ENCODE measurements at places on chromosomes 11 and 22.

DNA sequence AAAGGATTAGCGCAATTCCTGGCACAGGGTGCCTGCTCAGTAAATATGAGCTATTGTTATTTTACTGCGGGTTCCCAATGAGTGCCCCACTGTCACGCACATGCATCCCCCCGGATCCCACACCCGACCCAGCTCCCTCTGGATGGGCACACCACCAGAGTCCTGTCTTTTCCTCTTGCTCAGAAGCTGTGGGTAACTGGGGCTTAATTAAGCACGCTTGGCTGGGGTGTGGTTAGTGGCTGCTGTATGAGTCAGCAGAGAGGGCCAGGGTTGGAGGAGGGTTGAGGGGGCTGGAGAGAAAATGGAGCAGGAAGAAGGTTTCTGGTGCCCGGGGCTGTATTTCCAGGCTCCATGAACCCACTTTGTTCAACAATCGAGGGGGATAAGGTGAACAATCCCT is 30.3 kb upstream of the NECTIN1 start:
- DNase-seq, result no peak

- no peak for DNase-seq
Observed at GRCh38 chr11:102676084-102676483, 29.5 kb downstream of the MMP27 start.

GRCh38 chr11:85027346-85027745 is 599.8 kb downstream of the DLG2 start:
- no peak for DNase-seq

GRCh38 chr11:19651653-19652052 is 61.0 kb upstream of the NAV2 start:
- no peak for DNase-seq

DNA sequence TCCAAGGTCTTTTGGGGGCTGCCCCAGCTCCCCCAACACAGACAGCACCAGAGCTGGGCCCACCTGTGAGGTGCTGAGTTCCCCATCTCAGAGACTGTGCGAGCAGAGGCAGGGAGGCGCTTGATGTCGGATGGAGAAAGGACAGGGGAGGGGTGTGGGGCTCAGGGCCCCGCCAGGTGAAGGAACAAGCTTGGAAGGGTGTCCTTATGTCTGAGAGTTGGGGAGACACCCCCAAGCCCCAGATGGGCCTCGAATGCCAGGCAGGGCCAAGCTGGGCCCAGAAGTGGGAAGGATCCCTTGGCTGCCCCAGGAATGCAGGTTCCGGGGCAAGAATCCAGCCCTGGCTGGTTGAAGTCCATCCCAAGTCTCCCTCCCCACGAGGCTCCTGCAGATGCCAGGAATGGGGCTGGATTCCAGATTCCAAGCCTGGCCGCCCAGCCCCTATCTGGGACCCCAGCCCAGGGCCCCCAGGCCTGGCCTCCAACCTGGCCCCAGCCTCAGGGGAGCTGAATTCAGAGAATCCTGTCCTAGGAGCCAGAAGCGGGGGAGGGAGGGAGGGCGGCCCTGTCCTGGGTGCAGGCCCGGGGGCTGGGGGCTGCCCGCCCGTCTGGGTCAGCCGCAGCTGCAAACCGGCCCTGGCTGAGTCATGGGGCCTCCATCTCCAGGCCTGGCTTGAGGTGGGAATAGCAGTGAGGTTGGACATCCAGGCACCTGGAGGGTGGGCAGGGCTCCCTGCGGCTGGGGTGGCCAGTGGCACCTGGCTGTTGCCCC is 50.9 kb downstream of the CDKN1C start:
- DNase-seq, result no peak

DNA sequence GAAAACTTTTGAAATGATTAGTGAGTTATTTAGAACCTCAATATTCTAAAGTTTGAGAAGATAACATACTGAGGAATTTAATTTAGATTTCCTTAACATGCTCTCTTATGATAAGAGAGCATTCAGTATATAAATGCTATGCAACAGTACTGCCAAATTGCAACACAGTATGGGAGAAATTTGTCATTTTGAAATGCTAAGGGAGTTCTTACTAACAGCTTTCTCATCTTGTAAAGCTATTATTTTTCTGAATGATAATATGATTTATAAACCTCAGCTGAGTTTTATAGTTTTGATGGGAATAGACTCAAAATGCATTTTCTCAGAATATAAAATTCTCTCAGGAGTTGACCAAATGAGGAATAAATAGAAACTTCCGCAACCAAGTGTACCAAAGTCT is 108.4 kb downstream of the SPON1 start:
- DNase-seq, result no peak

DNA sequence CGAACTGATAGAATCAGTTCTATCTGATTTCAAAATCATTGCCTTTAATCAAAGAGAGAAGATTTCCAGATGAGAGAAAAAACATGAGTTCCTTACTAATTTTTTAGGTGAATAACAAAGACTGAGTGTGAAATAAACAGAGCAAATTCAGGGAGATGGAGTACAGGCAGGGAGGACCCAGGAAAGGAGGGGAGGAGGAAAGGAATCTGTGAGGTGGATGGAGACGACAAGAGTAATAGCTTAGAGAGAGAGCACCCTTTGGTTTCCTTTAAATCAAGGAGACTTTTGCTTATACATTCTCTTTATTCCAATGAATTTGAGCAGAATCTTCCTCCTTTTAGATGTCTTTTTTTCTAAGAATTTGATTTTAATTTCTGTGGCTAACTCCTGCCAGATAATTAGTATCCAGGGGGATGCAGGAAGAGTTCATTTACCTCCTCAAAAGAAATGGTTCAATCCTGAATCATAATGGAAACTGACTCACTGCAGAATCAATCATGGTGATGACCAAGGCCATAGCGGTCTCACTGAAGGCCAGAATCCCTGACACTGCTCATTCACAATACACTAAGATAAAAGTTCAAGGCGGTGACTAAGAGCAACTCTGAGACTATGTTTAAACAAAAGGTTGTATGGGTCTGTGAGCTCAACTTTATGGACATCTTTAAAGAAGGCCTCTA is 234.0 kb upstream of the ZC3H12C start:
- no peak for DNase-seq

DNA sequence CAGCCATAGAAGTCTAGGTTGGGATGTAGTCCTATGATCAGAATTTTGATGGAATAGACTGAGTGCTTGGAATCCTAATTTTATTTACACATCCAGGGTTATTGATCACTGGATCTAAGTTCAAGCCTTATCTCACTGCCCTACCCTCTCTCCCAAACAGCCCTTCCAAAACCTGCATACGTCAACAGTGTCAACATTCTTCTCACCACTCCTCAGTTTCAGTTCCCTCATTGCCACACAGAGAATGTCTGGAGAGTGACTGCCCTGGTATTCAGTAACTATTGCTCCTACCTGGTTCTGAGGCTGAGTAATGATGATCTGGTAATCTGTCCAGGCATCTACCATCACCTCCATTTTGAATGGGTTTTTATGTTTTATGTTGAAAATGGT is 60.0 kb downstream of the GLYATL1 start:
- no peak for DNase-seq

DNA sequence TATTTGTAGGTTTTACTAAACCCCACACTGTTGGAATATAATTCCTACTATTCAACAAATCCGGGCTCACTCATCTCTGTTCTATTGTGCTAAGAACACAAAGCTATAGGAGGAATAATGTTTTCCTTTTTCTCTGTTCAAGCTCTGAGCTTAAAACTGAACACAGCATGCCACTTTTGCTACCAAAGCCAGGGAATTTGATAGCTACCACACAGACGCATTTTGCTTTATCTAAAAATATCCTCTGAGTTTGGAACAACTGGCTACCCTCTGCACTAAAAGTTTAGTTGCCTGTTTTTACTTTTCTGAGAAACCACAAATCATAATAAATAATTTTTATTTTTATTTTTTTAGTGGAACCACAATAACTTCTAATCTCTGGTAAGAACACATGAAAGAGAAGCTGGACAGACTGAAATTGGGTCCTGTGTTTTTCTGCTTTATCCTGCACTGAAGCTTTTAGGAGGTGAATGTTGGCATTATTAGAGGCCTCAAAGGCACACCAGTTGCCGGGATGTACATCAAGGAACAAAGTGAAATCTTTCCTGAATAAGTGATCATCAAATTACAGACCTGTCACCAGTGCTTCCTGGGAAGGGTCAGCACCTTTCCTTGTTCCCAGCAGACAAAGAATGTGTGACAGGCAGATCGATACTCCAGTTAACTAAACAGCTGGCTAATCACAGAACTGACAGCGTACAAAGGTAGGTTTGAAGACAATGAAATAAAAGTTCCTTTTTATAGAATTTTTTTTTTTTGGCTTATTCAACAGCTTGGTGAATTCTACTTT is 523.2 kb upstream of the TENM4 start:
- DNase-seq, result no peak

DNA sequence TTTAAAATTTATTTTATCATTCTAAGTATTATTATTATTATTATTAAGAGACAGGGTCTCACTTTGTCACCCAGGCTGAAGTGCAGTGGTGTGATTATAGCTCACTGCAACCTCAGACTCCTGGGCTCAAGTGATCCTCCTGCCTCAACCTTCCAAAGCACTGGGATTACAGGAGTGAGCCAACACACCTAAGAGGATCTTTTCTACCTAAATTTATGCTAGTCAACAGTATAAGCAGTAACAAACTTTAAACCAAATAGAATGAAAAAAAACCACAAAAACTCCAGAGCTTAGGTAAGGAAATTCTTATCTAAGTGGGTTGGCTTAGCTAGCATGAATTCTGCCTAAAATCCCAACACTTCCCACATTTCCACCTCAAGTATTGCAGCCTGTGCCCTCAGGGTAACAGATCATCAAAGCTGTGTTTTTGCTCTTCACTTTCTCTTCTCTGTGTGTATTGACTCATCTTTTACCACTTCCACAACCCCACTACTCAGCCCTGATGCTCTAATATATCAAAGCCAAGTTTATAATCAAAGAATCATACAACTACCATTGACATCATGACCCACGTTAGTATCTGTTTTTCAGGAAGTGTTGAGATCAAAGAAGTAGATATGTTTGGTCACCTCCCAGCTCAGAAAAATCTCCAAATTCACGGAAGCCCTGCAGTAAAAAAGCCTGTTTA is 93.7 kb upstream of the SPON1 start:
- DNase-seq, result no peak

GRCh38 chr22:21013657-21014201 is 1.2 kb upstream of the P2RX6 start:
- no peak for DNase-seq

DNA sequence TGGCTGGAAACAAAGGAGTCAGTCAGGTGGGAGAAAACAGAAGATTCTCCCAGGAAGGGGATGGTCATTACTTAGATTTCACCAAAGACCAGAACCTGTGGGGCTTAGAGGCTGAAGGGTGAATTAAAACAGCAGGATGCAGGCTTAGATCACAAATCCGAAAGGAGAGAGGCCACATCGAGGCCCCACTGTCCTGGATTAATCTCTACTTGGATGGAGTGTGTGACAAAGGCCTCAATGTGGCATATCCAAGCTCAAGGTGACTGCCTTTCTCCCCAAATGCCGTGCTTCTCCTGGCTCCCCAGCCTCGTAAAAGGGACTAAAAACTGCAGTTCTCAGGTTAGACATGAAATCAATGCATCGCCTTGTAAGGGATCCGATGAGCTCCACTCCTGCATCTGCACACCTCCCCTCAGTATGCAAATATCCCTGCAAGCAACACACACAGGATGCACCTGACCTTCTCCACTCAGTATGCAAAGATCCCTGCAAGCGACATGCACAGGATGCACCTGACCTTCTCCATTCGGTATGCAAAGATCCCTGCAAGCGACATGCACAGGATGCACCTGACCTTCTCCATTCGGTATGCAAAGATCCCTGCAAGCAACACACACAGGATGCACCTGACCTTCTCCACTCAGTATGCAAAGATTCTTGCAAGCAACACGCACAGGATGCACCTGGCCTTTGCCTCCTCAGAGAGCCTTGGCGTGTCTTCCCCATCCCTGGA is 447.4 kb downstream of the BRD1 start:
- no peak for DNase-seq

DNA sequence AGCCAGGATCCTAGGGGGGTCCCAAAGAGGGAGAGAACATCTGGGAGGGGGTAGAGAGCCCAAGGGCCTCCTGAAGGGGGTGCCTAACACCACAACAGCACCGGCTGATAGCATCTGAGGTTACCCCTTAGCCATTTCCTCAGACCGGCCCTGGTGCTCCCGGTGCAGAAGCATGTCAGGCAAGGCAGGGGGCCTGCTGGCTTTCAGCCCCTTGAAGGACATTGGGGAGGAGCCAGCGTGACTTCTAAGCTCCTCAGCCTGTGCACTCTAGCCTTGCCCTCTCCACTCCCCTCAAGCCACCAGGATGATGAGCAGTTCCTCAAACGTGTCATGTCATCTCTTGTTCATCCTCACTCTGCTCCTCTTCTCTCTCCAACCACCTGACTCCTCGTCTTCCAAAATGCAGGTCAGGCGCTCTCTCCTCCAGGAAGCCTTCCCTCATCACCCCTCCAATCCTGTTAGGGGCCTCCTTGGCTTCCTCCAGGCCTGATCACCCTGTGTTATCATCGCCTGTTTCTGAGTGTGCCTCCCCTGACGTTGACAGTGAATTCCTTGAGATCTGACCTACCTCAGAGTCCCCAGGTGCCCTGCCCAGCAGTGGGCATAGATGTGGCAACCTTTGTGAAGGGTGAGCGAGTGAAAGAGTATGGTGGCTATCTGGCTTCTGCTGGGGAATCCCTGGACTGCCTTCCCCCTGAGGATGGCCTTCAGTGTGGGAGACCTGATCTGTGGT is 6.1 kb downstream of the P2RY2 start:
- DNase-seq, result peak; percentile 31

- DNase-seq, result no peak
Observed at GRCh38 chr11:71309181-71309580, 56.8 kb upstream of the SHANK2 start.

- DNase-seq, result peak; percentile 45
Observed at GRCh38 chr11:65547446-65548125, 10.6 kb downstream of the LTBP3 start.

GRCh38 chr11:5102246-5102645 is 32.9 kb downstream of the OR52E1 start:
- DNase-seq, result no peak

DNA sequence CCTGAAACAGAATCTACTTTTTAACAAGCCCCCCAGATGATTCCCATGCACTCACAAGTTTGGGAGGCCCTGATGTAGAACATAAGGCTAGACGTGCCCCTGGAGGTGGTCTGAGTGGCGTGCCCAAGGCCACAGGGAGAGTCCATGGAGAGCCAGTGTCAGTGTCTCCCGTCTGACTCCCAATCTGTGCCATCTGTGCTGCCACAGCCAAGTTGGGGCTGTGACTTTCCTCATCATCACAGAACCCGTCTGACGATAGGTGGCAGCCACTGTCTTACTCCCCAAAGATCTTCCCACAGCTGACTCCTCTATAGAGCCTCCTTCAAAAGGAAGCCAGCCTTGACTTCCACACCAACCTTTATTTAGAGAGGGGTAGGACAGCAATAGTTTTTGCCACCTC is 470.5 kb downstream of the SOX6 start:
- DNase-seq, result no peak

- no peak for DNase-seq
Observed at GRCh38 chr11:96023275-96023674, 99.4 kb upstream of the MTMR2 start.

Measured in activated naive CD8-positive, alpha-beta T cell treated with anti-CD3 and anti-CD28 coated beads, Interleukin-2, amount 10 ng/mL, durations not matched to agents 7 days and 5 days (primary cell).